ENCODE measurements at places on chromosomes 2 and 18.

DNA sequence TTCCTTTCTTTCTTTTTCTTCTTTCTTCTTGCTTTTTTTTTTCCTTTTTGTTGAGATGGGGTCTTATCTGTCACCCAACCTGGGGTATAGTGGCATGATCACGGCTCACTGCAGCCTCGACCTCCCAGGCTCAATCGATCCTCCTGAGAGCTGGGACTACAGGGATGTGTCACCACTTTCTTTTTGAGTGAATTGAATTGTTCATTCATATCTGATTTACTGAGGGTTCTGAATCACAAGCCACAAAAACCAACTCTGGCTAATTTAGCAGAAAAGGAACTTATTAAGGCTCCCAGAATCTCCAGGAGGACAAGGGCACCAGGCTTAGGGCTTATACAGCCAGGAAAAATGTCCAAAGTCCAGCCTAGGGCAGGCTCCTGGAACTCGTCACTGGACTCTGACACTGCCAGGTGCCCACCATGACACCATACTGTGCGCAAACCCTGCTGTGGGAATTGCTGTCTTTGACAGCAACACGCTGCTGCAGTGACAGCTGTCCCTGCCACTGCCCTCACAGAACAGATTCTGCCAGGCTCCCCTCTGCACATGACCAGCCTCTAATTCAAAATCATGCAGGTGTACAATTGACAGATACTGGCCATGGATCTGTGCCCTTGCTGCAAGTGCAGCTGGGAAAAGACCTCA is 42.9 kb upstream of the EML6 start:
- DNase-seq, result no peak

- peak; percentile 37 for DNase-seq
Measured at GRCh38 chr2:109736177-109736827, 57.8 kb upstream of the RGPD5 start.

- DNase-seq, result no peak
Measured at GRCh38 chr18:60180671-60181070, 191.9 kb downstream of the MC4R start.

GRCh38 chr2:96025194-96025492 is 9.6 kb downstream of the GPAT2 start:
- no peak for DNase-seq

- DNase-seq, result no peak
Measured at GRCh38 chr18:45874491-45875184, 49.2 kb downstream of the SIGLEC15 start.

DNA sequence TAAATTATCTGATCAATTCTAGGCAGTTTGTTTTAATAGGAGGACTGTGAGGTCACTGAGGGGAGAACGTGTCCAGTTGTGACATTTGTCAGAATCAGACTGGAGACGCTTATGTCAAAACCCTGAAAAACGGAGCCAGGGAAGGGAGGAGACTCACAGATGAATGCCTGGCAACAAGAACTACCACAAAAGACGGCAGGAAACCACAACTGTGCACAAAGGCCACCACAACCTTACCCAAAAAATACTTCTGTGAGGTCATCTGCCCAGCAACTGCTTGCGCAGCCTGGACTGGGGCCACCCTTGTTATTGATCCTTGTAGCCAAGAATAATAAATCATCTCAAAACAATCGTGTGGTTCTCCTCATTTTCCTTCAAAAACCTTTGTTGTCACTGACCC is 173.0 kb upstream of the ALKAL2 start:
- no peak for DNase-seq

DNA sequence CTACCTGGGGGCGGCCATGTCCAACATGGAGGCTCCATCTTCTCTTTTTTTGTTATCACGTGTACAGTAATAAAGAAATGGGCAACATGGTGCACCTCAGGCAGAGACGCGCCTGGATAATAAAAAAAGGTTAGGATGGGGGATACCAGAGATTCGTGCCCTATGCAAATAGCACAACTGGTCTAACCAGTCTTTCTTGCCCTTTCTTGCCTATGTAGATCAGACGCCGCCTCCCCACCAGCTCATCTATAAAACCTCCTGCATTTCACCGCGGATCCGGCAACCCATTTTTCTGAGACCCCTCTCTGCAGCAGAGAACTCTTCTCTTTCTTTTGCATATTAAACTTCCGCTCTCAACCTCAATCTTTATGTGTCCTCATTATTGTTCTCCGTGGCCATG is 68.7 kb downstream of the MYL12B start:
- DNase-seq, result no peak

- DNase-seq, result no peak
Measured at GRCh38 chr2:35463805-35464596, 891.6 kb upstream of the CRIM1 start.

GRCh38 chr2:26043862-26044696 is 10.2 kb downstream of the RAB10 start:
- DNase-seq, result no peak

DNA sequence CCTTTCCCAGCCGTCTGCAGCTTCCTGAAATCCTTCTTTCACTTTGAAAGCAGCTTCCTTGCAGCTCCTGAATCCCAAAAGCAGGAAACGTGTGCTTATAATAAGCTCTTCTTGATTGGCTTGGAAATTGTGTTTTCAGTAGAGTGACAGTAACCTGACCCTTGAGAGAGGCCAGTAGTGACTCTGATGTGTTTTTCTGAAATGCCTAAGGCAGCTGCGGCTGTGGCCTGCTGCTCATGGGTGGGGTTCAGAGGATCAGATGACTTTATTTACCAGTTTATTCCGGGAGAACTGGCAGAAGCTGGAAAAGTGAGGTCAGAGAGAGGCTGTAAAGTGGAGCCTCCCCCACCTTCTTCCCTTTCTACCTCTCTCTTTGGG is 31.9 kb upstream of the RPIA start:
- peak; percentile 39 for DNase-seq

DNA sequence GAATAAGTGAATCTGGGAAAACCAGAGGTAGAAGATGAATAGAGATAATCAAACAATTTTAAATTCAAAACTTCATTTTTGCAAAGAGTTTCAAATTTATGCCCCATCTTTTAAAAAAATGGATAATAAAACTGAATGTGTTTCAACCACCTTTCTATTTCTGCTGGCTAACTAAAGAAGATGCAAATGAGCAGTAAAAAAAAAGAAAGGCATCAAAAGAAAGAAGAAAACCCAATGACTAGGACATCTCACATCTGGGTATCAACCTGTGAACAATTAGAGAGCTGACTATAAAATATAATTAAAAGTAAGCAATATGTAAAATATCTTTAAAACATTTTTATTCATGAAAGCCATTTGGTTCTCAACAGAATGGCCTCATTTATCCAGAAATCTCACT is 2.5 kb downstream of the PGAP1 start:
- DNase-seq, result no peak

All from glomerular endothelial cell (primary cell).